Thoracic aorta (tissue), 2 donors: ENCODE measurements at places on chromosomes 3 and 15. TPM values are rescaled to one million over a fixed set of nuclear protein-coding genes. Genes with fewer than 3 reads are reported as not detected.

Gene HYAL1
- total RNA-seq, result 6.1 TPM

Gene CD96
- 13.7 TPM for total RNA-seq

Gene MESP2
- not detected for total RNA-seq

Gene DAG1
- total RNA-seq, result 171 TPM

Gene ASB14
- not detected for total RNA-seq

Gene LRRC2
- total RNA-seq, result under 0.01 TPM

Gene CXCR6
- total RNA-seq, result 4.9 TPM

Gene HIGD2B
- not detected for total RNA-seq

Gene IQSEC1
- 93.6 TPM for total RNA-seq

Gene NOX5
- 0.54 TPM for total RNA-seq

Gene COL7A1
- total RNA-seq, result 26.7 TPM

Gene MST1R
- total RNA-seq, result 7.7 TPM

Gene LEKR1
- total RNA-seq, result 4.2 TPM

Gene GOLGA8J
- 1.2 TPM for total RNA-seq

Gene GOLGA8B
- total RNA-seq, result 146 TPM

Gene MME
- total RNA-seq, result 3.6 TPM

Gene CCR1
- 27.7 TPM for total RNA-seq

Gene CCDC39
- total RNA-seq, result not detected

- DNase-seq, result no peak
These were observed 2.4 kb downstream of the SLC28A2 start for GRCh38 chr15:45254405-45254804.

- no peak for DNase-seq
These were observed 5.4 kb upstream of the PLOD2 start for GRCh38 chr3:146166415-146166821.

- no peak for DNase-seq
These were observed 153.4 kb downstream of the CBLB start for GRCh38 chr3:105715372-105715771.

DNA sequence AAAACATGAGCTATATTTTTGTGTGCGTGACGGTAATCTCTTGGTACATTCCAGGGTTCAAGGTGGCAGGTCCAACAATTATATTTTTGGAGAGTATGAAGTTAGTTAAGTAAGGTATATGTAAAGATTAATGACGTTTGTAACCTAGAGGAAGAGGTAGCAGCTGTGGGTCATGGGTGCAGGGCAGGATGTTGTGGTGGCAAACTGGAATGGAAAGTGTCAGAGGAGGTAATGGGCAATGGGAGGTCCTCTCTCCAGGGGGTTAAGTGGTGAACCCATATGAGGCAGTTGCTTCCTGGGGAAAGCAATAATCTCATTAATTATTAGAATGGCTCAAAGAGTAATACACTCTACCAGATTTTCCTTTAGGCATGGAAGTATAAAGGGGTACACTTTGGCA, 1.0 kb upstream of the CD200R1L start:
- DNase-seq, result no peak

DNA sequence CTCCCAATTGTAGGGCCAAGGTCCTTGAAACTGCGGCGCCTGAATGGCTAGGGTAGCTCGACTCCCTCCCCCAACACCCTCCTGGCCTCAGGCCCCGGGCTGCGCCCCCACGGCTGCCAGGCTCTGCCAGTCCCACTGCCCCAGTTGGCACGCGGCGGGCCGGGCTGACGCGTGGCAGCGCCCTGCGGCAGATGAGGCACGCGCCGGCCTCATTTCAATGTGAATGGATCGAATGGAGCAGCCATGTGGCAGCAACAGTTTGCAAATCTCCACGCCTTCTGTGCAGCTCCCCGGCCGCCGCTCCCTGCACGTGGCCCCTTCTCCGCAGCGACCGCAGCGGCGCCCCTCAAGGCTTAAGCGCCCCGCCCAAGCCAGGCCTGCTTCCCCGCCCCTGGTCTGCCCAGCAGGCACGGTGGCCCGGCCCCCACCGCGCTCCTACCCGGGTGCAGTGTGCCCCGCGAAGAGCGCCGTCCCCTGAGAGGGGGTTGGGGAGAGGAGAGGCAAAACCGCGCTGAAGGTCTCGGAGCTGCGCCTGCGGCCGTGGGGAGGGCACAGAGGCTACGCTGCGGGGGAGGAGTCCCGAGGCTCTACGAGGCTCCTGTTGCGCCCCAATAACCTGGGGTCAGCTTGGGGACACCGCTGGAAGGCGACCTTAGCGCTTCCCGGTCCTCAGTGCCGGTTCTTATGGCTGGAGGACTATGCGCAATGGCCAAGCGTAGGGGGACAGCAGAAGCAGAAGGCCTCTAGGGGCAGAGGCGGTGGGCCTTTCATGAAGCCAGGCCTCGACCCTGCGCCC, 3.1 kb upstream of the DLL4 start:
- no peak for DNase-seq

DNA sequence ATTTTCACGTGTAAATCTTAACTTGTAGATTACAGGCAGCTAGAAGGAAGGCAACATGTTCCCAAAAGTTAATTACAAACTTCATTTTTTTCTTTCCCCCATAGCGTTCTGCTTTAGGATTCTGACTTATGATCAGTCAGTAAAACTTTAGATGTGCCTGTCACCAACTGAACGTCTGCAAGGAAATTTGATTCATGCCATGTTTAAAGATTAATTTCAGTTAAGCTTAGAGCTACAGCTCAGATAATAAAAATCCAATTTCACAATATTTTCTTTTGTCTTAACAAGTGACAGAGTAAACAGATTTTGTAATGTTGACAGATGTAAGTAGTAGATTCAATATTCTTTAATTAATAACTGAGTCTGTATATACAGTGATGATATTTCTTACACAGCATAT, 253.1 kb downstream of the NFKBIZ start:
- DNase-seq, result no peak

DNA sequence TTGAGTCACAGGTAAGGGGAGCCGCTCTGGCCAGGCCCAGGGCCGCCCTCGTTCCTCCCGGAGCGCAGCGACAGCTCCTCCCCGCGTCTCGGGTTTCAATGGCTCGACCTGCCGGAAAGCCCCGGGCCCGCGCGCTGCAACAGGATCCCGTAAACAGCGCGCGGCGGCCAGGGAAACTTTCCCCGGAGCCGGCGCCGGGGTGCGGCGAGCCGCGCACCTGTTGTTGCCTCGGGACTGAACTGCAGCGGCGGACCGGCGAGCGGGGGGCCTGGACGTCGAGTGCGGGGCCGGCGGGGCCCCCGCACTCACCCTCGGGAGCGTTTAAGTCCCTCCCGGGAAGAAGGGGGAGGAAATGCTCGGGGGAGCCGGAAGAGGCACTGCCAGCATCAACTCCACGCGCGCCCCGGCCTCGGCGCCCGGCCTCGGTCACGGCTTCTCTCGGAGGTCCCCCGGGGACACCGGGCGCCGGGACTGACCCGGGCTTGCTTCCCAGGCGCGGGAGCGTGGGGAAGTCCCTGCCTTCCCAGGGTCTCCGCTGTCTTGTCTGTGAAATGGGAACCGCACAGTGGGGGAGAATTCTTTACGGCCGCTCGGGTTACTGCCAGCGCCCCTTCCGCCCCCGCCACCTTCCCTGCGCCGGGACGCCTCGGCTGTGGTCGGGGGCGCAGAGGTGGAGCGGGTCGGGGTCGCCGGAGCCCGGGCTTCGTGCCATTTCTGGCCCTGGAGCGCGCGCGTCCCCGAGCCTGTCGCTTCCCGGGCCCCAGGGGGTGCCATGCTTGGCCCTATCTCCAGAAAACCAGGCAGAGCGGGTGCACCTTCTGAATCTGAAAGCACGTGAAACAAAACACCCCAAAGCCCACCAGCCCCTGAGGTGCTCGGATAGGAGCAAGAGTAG, 7.5 kb upstream of the PGPEP1L start:
- DNase-seq, result no peak

GRCh38 chr3:74897006-74897405, 282.5 kb upstream of the CNTN3 start:
- DNase-seq, result no peak

- no peak for DNase-seq
These were observed 366.6 kb downstream of the AGBL1 start for GRCh38 chr15:86446253-86446640.

- no peak for DNase-seq
These were observed 22.4 kb downstream of the PAQR5 start for GRCh38 chr15:69320977-69321554.

- no peak for DNase-seq
These were observed 17.9 kb upstream of the TMCC1 start for GRCh38 chr3:129911261-129911861.

- DNase-seq, result no peak
These were observed 82.5 kb upstream of the BCL6 start for GRCh38 chr3:187827723-187828122.

- DNase-seq, result no peak
These were observed 38.2 kb downstream of the MTMR10 start for GRCh38 chr15:30953183-30953582.

GRCh38 chr15:101151288-101151687, 100.6 kb downstream of the CHSY1 start:
- DNase-seq, result no peak

GRCh38 chr15:39102431-39102830, 478.4 kb upstream of the THBS1 start:
- DNase-seq, result no peak

DNA sequence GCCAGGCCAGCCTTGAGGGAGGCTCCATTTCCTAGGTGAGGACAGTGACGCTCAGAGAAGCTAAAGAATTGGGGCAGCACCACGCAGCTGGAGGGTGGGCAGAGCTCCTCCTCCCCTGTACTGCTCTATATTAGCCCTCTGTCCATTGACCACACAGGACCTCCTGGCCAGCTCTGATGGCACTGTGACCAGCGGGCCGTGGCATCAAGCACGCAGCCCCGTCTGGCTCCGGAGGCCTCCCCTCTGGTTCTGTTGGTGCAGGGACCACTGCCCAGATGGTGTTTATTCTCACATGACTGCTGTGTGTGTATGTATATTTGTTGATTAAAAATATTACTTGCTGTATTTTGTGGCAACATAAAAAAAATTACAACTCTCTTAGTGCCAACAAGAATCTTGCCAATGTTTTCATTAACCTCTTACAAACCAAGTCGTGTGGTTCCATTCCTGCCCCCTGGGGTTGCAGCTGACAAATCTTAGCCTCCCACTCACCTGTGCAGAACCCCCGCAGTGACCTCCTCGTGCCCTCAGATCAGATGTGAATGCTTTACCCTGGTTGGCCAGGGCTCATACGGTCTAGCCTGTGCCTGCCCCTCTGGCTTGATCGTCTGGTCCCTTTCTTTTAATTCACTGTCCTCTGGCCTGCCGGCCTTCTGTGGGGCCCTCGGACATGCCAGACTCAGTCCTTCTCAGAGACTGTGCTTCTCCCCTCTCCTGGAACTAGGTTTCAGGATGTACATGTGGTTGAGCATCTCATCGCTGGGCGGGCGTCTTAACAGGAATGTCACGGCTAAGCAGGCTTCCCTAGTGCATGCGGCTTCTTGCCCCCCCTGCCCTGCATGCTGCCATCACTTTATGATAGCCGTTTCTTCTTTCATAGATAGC, 14.8 kb downstream of the CHCHD6 start:
- no peak for DNase-seq

DNA sequence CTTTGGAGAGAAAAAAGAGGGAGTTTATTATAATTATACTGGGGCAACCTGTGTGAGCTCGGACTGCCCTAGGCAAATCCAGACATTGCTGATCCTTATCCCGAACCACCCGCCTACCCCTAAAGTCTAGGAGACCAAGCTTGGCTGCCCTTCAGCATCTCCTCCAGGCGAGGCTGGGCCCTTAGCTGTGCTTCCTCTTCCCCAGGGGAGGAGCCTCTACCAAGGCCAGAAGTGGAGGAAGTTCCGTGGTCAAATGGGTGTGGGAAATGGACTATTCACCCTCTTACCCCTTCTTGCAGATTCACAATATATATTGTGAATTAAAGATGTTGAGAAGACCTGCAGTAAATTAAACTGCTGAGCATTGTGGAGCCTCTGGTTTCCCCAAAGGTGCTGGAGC, 158.3 kb upstream of the HES1 start:
- no peak for DNase-seq

GRCh38 chr3:97430601-97431000, 334.0 kb upstream of the ARL6 start:
- no peak for DNase-seq

DNA sequence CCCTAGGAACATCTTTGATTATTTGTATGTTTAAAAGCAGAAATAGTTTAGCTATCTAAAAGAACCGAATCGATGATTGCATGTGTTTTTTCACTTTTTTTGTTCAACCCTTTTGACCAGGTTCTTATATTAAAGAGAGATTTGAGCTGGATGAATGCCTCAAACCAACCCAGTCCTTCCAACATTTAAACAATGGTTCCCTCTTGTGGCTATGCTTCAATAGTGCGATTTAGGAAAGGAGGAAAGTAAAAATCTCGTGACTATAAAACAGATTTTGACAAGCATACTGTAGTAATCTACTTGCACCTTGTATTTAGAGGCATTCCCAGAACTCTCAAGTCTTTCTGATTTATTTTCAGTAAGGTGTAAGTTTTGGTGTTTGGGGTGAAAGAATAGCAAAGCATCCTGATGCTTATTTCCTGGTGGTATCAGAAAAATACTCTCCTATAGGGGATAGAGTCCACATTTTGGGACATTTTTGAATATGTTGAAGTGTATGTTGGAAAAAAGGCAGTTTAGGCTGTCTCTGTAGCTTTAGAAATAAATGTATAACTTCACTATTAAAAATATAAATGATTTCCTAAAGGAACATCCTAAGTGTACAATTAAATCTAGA, 159.6 kb upstream of the KCNH8 start:
- DNase-seq, result no peak

DNA sequence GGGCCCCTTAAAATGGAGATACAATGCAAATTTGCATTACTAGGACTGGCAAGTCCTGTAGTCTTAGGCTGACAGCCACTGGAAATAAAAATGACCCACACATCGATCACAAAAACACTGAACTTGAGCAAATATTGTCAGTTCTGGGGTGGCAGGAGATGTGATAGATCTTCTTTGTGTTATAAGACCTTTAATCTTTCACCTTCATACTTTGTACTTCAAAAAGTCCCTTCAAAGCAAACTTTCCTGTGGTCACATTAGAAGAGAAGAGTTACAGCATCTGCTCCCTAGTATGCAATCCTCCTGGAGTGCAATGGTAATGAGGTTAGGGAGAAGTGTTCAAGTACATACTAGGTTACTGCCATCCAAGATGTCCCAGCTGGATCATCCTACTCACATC, 149.4 kb upstream of the KCNMB2 start:
- DNase-seq, result no peak

DNA sequence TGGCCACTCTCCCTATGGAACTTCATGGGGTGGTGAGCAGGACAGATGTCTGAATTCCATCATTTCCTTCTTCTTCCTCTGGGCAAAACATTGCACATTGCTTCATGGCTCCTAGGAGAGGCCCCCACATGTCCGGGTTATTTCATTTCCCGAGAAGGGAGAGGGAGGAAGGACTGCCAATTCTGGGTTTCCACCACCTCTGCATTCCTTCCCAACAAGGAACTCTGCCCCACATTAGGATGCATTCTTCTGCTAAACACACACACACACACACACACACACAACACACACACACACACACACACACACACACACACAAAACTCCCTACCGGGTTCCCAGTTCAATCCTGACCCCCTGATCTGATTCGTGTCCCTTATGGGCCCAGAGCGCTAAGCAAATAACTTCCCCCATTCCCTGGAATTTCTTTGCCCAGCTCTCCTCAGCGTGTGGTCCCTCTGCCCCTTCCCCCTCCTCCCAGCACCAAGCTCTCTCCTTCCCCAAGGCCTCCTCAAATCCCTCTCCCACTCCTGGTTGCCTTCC, 1.9 kb downstream of the RHO start:
- DNase-seq, result no peak

- DNase-seq, result no peak
These were observed 68.3 kb upstream of the KCNAB1 start for GRCh38 chr3:156052115-156052514.
